ENCODE measurements at places on chromosomes 12 and 14.

GRCh38 chr12:58576916-58577315, 343.4 kb downstream of the LRIG3 start:
- DNase-seq = no peak

- no peak for DNase-seq
These were observed 74.2 kb upstream of the ZFP36L1 start for GRCh38 chr14:68866991-68867533.

DNA sequence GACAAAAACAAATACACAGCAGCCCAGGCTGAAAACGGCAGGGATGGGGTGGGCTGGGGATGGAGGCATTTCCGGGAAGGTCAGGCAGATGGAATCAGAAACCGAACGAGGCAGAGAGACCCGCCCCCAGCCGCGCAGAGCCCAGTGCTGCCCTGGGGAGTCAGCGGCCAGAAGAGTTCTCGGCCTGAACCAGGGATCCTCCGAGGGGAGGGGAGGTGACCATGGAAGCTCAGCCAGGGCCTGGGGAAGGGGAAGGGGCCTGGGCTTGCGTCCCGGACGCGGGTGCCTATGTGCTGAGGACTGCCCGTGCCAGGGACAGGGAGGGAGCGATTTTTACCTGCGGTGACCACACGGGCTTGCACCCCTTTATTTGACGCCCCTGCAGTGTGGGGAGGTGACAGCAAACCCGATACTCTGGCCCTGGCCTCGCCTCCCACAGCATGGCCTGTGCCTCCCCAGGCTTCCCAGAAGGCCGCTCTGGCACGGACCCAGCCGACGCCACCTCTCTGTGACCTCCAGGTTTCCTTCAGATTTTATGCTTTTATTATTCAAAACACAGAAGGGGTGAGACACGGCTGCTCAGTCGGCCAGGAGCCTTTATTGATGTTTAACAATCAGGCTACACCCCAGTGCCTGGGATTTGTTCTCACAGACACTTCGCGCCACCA, 7.7 kb downstream of the LRCOL1 start:
- DNase-seq = no peak

DNA sequence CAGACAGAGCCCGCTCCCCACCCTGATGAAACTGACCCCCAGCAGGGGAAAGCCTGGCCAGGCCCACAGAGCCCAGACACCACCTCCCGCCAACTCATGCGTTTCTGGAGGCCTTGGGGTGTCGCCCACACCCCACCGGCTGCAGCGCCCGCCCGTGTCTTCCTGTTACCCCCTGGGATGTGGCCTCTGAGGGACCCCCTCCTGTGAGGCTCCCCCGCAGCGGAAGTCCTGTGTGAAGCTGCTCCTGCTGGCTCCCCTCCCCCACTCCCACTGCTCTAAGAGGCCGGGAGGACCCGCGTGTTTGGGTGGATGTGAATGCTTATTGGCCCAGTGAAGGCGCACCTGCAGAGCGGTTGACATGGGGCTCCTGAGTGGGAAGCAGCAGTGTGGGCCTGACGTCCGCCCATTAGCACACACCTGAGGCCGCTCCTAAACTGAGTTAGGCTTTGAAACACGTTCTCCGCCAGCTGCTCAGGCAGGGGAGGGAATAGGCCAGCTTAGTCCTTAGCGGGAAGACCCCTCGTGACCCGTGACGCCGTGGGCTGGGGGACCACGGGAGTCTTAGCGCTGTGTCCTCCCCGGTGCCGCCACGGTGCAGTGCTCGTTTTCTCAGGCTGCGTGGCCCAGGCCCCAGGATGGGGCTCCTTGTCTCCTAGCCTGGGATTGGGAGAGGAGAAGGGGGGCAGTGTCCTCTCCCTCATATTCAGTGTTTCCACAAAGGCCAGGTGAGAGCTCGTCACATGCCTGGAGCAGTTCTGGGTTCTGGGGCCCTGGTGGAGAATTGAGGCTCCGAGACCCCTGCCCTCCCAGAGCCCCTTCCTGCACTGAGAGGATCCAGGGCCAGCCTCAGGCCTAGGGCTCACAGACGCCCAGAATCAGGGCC, 323.4 kb upstream of the SFSWAP start:
- no peak for DNase-seq

DNA sequence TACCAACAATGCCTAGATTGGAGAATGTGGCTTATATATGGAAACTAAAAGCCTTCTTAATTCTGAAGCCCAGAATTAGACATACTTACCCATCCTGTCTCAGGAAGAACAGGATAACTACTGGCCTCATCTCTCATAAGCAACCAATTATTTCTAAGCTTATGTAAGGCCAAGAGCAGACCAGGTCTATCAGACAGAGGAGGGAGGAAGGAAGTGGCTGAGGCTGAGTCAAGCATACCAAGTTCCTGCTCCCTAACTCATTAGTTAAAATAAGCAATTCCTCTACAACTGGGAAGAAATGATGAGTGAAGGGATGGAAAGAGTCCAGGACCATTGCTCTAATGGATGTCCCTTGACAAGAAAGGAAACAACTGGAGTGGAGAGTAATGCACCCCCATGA, 27.0 kb upstream of the INSM2 start:
- DNase-seq = no peak

DNA sequence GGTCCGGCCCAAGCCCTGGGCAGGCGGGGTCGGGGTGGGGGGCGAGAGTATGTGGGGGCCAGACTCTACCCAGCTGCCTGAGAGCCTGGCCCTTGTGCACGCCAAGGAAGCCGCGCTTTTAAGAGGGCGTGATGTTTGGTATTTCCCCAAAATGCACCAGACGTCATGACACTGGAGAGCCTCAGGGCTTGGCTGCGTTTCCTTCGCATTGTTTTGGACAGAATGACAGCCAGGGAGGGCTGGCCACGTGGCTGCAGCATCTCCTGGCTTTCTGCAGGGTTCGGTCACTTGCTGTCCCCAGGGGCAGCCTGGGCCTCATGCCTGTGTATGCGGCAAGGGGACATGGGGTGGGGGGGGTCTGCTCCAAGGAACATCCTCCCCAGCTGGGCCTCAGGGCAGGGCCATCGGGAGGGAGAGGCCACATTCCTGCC, 16.1 kb upstream of the NUDT14 start:
- no peak for DNase-seq

- no peak for DNase-seq
These were observed 122.4 kb downstream of the ANO6 start for GRCh38 chr12:45338272-45338671.

DNA sequence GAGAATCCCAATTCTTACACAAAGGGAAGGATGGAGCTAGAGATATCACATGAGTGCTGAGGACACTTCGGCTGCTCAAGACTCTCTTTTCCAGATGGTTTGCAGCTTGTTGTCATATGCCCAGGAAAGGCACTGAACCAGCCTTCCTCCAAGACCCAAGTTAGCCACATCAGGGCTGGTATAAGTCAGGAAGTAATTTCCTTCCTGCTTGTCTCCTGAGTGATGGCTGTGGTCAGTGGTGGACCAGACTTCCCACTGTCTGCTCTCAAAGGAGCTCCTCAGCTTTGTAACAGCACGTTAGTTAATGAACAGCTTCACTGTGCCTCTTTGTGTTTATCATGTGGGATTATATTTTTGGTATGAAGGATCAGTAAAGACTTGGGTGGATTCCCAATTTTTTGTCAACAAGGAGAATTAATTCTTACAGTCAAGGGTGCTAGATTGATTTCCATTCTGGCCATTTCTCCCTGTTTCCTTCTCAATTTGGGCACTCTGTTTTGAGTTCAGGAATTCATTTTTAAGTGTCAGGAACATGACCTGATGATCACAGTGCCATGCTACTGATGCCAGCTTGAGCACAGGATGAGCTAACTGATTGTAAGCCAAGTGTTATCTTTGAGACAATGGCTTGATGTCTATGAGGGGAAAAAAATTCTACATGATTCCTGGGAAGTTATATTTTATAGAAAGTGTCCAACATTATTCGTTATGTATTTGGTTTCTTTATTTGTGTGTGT, 145.8 kb downstream of the GCH1 start:
- DNase-seq = no peak

GRCh38 chr14:50524060-50524459, 8.3 kb downstream of the MAP4K5 start:
- DNase-seq = no peak

GRCh38 chr14:67641902-67642749, 22.4 kb downstream of the ARG2 start:
- DNase-seq = no peak

GRCh38 chr12:101172316-101172715, 37.7 kb downstream of the SLC5A8 start:
- DNase-seq = no peak

DNA sequence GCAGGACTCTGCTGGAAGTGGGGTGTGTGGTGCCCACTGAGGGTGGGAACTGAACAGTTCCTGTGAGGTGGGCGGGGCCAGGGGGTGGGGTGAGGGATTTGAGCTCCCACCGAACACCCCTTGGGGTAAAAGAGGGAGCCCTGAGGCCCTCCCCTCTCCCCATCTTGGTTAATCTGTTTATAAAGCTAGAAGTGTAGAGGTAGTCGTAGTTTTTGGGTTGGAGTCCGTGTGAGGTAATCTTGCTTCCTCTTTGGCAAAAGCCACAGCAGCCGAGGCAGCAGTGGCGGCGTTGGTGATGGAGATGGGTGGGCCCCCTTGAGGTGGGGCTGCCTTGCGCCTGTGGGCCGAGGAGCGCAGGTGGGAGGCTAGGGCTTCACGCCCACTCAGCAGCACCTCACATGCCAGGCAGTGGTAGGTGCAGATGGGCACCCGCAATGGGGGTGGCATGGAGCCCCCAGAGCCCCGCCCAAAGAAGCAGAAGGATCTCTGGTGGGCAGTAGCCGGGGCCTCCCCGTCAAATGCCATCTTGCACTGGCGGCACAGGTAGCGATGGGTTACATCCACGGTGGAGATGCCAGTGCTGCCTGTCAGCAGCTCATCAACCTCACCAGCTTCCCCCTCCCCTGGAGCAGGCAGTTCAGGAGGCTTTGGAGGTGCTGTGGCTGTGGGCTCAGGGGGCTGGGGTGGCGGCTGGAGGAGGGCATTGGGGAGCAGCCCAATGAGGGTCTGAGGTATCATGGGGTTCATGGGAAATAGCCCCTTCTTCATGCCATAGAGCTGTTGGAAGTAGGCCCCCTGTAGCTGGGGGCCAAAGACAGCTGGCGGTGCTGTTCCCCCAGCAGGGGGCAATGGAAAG, 29.6 kb downstream of the ZFHX2 start:
- no peak for DNase-seq

GRCh38 chr12:34287986-34288962, 266.0 kb downstream of the ALG10 start:
- no peak for DNase-seq

- peak; percentile 98 for DNase-seq
These were observed 16.9 kb downstream of the ASB2 start for GRCh38 chr14:93959239-93960107.

- no peak for DNase-seq
These were observed 17.2 kb upstream of the SINHCAF start for GRCh38 chr12:31343139-31343538.

DNA sequence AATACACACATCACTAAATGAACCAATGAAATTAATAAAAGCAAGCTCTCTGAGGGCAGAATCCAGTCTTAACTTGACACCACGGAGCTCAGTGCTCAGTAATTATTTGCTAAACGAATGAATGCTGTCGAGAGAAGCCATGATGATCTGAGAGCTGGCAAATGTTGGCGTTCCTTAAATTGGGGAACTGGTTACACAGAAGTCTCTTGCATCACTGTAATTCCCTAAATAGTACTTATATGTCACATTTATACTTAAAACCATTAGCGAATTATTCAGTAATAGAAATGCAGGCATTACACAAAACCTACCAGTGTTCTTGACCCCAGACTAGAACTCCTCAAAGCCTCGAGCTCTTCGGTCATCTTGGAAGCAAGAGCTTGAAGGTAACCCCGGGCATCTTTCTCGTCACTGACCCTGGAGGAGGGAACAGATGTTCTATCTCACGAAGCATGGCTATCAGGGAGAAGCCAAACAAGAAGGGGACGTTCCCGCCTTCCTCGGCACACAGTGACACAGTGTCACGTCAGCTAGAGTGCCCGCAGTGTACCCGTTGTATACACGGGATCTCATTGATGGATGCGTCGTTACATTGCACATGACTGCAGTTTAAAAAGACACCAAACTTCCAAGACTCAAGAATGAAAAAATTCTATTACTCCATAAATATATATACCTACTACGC, 43.6 kb downstream of the AMN start:
- DNase-seq = no peak

- no peak for DNase-seq
These were observed 29.4 kb downstream of the PTPRR start for GRCh38 chr12:70890895-70891832.

DNA sequence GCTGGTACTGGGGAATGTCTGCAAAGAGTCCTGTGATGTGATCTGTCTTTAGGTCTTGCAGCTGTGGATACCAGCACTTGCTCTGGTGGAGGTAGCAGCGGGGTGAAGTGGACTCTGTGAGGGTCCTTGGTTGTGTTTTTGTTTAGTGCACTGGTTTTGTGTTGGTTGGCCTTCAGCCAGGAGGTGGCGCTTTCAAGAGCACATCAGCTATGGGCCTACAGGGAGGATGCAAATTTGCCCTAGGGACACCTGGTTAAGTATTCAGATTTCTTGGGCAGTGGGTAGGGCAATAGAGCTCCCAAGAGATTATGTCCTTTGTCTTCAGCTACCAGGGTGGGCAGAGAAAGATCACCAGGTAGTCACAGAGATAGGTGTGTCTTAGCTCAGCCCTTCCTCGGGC, 63.8 kb downstream of the PTGER2 start:
- DNase-seq = no peak

DNA sequence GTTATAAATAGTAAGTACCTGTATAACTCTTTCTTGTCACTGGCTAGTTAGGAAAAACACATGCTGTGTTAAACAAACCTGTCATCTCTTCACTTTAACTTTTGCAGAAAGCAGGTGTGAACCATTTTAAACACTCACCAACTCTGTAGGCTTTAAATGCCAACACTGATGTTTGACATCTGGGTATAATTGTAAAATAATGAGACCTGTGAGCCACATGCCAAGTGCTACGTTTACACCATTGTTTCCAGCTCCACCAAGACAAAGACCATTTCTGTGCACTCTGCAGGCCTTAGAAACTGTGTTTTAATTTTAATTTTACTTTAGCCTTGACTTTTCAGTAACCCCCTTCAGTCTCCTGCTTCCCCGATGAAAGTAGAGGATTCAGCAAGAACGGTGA, 11.0 kb downstream of the TPH2 start:
- DNase-seq = no peak

GRCh38 chr14:91361233-91361811, 56.3 kb downstream of the CCDC88C start:
- DNase-seq = peak; percentile 47

DNA sequence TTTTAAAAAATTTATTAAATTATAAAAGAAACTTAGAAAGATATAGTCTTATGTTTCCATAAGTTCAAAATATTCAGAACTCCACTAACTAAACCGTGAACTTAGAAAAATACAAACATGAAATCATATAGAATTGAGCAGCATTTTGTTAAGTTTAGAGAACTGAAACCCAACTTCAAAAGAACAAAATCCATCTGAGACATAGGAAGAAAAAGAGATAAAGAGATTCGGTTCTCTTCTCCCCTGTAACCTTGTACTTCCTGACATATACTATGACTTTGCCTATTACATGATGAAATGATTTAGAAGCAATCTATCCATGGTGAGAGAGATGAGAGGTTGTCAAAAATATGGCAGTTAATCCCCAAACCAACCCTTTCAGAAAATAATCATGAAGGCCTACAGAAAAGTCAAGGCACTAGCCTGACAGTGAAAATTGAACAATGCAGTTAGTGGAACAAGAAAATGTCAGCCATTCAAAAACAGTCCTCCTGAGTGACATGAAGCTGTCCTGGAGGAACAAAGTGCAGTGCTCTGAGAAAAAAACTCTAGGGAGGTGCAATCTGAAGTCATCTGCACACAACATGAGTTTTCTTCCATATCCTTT, 44.0 kb downstream of the C12orf50 start:
- DNase-seq = no peak

Measured in NK-92 treated with Interleukin-12 subunit alpha and Interleukin-12 subunit beta, amount 100 ng/mL, for 24 hours (cell line).